ENCODE measurements at places on chromosomes 13 and 19. TPM values are rescaled to one million over a fixed set of nuclear protein-coding genes. Genes with fewer than 3 reads are reported as not detected.
A peak's percentile ranks its signal among the peaks of the same experiment; 100 is the strongest.

DNA sequence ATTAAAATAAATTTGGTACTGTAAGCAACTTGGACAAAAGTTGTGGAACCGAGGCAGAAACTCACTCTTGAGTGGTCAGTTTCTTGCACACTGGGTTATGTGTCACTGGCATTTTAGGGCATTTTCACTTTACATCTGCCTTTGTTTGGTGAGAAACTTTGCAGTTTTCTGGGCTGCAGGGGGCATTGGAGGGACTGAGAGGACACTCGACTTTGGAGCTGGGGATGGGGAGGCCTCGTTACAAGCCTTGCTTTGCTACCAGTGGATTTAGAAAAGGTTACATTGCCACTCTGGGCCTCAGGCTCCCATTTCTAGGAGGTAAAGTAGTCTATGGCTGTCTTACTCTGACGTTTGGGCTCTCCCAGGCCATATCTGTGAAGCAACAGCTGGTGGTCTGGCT is 41.9 kb upstream of the ZNF536 start:
- DNase-seq, result no peak

DNA sequence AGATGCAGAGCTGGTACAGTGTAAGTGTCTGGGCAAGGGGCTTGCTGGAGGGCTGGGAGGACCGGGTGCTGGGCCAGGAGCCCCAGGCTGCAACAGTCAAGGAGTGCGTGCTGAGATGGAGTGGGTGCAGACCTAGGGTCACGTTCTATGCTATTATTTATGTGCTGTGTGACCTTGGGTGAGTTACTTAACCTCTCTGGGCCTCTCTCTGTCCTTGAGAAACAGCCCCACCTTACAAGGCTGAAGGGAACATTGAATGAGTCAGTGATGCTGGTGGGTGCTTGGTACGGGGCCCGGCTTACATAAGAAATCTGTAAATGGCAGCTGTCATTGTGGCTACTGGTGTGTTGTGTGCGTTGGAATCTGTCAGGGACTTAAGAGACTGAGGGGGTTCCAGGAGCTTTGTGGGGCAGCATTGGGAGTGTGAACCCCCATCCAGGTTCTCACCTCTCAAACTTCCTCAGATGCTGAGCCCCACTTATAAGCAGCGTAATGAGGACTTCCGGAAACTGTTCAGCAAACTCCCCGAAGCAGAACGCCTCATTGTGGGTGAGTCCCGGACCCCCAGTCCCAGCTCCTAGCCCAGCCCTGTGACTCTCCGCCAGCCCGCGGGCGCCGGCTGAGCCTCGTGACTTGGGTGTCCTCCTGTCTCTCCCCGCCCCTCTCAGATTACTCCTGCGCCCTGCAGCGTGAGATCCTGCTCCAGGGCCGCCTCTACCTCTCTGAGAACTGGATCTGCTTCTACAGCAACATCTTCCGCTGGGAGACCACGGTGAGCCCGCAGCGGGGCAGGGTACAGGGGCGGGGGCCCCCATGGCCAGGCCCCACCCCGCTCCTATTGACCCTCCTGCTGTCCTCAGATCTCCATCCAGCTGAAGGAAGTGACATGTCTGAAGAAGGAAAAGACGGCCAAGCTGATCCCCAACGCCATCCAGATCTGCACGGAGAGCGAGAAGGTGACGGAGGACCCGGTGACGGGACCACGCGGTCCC is 9.6 kb downstream of the GRAMD1A start:
- DNase-seq, result no peak

KCNC3 gene
- total RNA-seq, result 2.3 TPM

- peak; percentile 93 for DNase-seq
Measured at GRCh38 chr19:49929121-49929610, at the start of the genes ATF5 and NUP62. Gene ATF5 (plus strand): TSS chr19:49929205. CDS start chr19:49930851, 1,646 bp downstream. Gene NUP62 (minus strand): TSS chr19:49929504. CDS start chr19:49909807, 19,697 bp downstream.

DNA sequence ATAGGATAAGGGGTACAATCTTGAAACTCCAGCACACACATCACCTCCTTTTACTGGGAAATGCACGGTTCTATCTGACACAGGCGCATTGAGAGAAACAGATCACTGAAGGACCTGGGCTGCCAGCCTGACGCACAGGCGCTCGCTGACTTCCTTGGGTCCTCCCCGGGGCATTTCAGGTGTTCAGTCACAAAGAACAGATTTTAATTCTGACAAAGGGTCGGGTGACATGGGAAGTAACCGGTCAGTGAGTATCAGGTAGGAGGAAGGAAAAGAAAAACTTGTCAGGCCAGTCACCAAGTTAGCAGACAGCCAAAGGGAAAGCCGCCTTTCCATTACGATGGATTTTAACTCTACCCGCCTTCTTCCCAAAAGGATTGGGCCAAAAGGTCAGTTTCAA is 39.6 kb downstream of the INSR start:
- no peak for DNase-seq

ZNF221 gene
- total RNA-seq, result 2.5 TPM

- DNase-seq, result no peak
Measured at GRCh38 chr19:46378268-46378667, 31.4 kb downstream of the PPP5C start.

EXOC3L2 gene
- not detected for total RNA-seq

DNA sequence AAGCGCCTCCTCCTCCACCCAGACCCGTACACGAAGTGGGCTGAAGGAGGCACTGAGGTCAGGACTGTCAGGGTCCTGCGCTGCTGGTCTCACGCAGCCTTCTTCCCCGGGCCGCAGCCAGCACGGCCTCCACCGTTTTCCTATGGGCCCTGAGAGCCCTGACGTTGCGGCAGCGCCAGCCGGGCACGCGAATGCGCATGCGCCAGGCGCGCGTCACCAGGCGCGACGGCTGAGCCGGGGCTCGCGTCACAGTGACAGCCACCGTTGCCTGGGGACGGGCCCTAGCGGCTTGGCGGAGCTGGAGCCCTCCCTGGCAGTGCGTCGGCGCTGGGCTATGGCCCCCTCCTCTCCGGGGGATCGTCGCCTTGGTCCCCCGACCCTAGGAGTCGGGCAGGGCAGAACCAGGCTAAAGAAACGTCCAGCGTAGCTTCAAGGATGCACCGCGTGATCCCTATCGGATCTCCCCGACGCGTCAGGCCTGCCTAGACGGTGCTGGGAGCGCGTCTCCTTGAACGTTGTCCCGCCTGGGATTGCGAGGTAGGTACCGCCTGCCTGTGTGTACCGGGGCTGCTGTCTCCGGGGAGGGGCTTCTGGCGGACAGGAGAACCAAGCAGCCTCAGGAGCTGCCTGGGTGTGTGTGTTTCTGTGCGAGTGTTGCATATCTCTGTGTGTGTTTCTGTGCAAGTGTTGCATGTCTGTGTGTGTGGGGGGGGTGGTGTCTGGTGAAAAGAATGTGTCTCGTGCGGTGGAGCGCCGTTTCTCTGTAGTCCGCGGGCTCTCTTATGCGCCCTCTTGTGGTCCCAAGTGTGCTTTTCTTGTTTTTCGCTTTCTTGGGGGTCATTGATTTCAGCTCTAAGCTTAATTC is 43.2 kb downstream of the ZNF571 start:
- peak; percentile 86 for DNase-seq

- no peak for DNase-seq
Measured at GRCh38 chr19:31386806-31387205, 37.6 kb upstream of the TSHZ3 start.

DNA sequence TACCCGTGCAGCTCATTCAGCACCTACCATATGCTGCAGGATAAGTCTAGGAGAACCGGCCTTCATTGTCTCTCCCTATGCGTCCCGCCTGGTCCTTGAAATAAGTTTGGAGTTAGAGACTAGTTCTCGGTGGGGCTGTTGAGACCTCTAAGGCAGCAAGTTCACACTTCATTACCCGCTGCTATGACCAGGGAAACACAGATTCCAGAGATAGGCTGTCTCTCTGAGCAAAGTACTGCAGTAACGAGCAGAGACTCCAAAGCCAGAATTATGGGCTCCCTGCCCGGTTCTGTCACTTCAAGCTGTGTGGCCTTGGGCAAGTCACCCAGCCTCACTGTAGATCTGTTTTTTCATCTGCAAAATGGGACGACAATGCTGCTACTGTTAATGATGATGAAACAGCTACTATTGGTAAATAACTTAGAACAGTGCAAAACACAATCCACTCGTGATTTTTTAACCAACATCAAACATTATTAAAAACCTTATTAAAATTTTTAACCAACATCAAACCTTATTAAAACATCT is 184.1 kb downstream of the USP12 start:
- DNase-seq, result no peak

ERICH4 gene
- not detected for total RNA-seq

- DNase-seq, result peak; percentile 66
Measured at GRCh38 chr19:30214651-30215051, 157.5 kb upstream of the ZNF536 start.

- DNase-seq, result no peak
Measured at GRCh38 chr13:65964672-65965071, 1265.5 kb downstream of the PCDH9 start.

DNA sequence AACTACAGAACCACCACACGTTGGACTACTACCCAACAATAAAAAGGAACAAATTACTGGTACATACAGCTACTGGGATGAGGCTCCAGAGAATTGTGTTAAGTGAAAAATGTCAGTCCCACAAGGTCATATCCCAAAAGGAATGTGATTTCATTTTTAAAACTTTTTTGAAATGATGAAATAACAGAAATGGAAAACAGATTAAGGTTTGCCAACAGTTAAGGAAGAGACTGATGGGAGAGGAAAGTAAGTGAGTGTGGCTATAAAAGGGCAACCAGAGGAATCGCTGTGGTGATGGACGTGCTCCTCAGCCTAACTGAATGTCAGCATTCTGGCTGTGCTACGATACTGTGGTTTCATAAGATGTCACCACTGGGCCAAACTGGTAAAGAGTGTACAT is 512.8 kb downstream of the UQCRFS1 start:
- no peak for DNase-seq

LRRC63 gene
- total RNA-seq, result 2.1 TPM

GFY gene
- not detected for total RNA-seq

- no peak for DNase-seq
Measured at GRCh38 chr19:18859676-18860301, 28.0 kb downstream of the UPF1 start.

PLEKHA4 gene
- 5.6 TPM for total RNA-seq

GRCh38 chr13:38409771-38410170 is 60.1 kb downstream of the UFM1 start:
- no peak for DNase-seq

LILRB4 gene
- not detected for total RNA-seq

DNA sequence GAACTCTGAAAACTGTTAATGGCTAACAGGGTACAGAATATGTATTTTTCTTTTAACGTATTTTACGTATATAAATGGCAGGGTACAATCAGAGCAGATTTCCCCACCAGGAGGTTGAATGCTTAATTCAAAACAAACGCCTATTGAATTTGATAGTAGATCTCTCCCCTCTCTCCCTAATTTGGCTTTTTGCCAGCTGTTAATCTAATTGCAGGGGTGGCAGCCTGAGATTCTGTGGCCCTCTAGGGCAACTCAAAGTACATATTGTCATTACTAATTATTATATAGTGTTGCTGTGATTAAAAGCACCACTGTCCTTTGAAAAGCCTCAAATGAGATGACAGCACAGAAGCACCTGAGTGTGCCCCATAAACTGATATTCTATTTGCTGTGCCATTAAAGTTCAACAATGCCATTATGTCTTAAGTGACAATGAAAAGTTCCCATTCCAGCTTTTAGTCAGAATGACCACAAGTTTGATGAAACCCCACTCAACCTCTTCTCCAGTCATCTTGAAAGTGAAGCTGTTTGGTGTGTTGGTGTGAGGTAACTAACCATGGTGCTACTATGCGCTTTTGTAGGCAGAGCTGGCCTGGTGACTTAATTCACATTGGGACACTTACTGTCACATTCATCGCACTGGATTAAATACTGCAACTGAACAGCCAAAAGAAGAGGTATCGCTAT is 351.4 kb downstream of the KCNRG start:
- DNase-seq, result peak; percentile 82

DNA sequence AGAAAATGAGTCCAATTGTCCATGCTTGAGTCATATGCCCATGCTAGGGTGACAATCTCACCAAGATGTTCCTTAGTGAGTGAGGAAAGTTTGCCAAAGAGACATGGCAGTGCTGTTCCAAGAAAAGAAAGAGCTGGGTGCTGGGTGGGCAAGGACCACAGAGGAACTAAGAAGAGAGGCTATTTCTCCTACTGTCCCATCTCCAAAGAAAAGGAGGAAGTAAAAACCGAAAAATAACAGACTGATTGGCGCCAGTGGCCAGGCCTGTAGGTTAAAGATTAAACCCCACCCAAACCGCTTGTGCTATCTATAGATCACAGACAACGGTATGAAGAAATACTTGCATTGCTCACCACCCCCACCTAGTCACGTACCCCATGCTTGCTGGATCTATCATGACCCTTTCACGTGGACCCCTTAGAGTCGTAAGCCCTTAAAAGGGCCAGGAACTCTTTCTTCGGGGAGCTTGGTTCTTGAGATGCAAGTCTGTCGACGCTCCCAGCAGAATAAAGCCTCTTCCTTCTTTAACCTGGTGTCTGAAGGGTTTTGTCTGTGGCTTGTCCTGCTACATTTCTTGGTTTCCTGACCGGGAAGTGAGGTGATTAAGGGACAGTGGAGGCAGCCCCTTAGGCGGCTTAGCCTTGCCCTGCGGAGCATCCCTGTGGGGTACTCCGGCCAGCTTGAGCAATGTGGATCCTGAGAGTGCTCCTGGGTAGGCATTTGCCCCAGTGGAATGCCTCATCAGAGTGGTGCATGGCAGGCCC is 606.5 kb downstream of the UQCRFS1 start:
- no peak for DNase-seq

BRSK1 gene
- total RNA-seq, result 9.1 TPM

- DNase-seq, result peak; percentile 62
Measured at GRCh38 chr13:29901710-29902631, 51.6 kb upstream of the UBL3 start.

NKG7 gene
- 1,014 TPM for total RNA-seq

PRR36 gene
- not detected for total RNA-seq

DNA sequence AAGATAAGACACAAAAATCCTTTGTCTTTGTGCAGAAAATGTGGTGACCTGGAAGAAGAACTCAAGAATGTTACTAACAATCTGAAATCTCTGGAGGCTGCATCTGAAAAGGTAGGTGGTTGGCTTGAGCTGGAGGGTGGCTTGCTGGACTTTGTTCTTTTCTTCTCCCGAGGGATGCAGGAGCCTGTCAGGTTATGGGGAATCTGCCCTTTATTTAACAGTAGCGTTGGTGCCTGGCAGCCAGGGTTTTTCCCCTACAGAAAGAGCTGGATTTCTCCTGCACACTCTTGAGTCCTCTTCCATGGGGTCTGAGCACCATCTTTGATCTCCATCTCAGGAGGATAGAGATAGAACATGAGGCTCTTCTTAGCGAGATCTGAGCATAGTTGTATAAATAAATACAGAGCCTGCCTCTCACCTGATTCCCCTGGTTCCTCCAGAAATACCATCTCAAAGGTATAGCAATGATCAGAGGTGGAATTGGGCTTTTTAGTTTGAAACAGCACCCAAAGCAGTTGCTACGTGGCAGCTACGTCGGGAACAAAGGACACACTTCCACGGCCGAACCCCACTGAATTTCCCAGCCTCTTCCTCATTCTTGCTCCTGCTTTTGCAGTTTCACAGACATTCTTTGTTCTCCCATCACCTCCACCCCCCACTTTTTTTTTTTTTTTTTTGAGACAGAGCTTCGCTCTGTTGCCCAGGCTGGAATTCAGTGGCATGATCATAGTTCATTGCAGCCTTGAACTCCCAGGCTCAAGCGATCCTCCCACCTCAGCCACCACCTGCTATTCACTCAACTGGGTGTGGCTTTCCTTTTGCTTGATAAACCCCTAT is 12.9 kb downstream of the TPM4 start:
- DNase-seq, result no peak

FCAR gene
- not detected for total RNA-seq

ZNF491 gene
- total RNA-seq, result 0.96 TPM

RETN gene
- not detected for total RNA-seq

SIGLEC8 gene
- total RNA-seq, result not detected

ZNF234 gene
- total RNA-seq, result 10.1 TPM
